ENCODE measurements at places on chromosomes 6 and 20.

GRCh38 chr20:23120936-23121750, 35.0 kb upstream of the CD93 start:
- no peak for DNase-seq

DNA sequence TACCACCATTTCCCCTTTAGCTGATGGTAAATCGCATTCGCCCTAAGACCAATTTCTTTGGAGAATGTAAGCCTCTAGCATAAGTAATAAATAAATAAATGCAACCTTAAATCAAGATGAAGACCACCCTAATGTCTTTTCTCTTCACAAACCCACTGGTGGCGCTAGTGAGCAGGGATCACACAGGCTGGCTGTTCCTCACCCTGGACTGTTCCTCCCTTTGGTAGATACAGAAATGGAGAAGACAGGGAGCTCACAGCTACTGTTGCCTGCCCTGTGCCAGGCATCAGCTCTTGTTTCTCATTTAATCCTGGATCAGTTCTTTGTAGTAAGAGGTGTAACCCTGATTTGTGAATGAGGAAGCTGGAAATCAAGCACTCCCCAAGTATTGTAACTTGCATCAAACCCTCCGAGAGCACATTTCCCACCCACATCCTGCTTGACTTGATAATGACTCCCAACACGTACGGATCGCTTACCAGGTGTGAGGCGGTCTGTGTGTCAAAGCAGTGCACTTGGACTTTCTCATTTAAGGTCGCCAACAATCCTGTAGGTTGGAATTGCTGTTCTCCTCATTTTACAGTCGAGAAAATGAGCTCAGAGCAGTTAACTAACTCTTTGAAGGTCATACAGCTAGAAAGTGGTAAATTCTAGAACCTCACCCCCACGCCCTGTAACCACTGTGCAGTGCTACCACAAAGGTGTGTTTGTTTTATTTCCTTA, 236.1 kb downstream of the TSHZ2 start:
- DNase-seq = no peak

- no peak for DNase-seq
Observed at GRCh38 chr6:166364456-166364855, 18.3 kb downstream of the MPC1 start.

DNA sequence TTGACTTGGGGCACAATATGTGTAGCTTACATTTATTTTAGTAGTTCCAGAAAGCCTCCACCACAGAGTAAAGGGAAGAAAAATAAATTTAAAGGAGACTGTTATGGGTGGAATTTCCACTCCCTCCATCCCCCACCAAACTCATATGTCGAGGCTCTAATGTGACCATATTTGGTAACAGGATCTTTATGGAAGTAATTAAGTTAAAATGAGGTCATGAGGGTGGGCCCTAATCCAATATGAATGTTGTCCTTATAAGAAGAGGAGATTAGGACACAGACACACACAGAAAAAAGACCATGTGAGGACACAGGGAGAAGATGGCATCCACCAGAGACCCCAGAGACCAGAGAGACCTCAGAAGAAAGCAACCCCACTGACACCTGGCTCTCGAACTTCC, 189.7 kb downstream of the EDN1 start:
- DNase-seq = peak; percentile 94

DNA sequence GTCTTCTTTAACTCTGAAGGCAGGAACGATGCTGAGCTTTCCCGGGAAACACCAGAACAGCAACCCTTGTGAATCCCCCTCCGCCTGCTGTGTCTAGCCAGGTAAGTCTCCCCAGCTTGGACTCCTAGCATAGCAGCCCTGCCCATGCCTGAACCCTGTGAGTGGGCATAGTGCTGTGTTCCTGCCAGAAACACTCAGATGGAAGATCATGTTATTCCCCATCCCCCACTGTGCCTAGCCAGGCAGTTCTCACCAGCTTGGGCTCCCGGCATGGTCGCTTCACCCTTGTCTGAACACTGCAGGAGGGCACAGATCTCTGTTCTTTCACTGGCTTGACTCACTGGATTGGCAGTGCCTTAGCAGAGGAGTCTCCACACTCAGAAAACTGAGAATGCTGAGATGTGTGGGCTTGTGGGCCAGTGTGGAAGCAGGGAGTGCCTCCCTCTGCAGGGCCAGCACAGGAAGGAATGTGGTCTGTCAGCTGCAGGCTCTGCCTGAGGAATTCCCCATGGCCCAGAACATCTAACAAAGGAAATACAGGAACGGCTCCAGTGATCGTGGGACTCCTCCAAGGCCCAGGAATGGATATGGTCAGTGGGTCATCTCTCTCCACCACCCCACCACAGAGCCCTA, 440.1 kb upstream of the ADGRB3 start:
- DNase-seq = no peak

DNA sequence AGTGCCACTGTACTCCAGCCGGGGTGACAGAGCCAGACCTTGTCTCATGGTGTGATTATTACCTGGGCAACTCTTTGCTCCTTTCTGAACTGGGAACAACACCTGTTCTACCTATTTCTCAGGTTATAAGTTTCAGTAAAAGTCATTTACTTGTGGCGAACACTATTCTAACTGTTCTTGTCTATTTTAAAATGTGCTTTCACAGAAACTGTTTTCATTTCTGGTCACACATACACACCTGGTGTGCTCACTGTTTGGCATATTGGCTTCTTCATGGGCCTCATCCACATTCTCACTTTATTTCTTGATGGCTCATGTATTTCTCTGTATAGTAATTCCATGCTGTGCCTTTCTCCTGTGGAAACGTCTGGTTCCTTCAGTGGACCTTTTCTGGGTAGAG, 30.5 kb upstream of the XRN2 start:
- no peak for DNase-seq

- DNase-seq = peak; percentile 88
Observed at GRCh38 chr6:163226836-163227485, 187.6 kb upstream of the QKI start.

DNA sequence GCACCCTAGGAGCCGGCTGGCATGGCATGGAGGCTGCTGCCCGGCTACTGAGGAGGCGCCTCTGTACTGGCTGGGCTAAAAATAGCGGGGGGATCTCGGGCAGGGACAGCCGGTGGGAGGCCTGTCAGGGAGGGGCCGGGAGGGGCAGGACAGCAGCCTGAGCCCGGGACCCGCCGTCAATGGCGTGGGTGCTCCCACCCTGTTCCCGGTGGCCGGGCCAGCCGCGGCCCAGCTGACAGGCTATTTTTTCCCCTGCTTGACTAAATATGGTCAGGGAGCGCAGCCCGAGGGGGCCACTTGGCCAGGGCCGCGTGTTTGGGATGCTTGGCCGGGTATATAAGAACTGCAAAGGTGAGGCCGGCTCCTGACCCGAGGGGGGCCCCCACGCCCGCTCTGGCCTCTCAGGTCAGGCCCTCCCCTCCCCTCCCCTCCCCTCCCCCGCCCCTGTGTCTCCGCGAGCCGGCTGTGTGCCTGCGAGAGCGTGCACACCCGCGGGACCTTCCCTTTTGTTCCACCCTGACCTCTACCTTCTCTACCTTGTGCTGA, 74.4 kb upstream of the GATA5 start:
- no peak for DNase-seq

DNA sequence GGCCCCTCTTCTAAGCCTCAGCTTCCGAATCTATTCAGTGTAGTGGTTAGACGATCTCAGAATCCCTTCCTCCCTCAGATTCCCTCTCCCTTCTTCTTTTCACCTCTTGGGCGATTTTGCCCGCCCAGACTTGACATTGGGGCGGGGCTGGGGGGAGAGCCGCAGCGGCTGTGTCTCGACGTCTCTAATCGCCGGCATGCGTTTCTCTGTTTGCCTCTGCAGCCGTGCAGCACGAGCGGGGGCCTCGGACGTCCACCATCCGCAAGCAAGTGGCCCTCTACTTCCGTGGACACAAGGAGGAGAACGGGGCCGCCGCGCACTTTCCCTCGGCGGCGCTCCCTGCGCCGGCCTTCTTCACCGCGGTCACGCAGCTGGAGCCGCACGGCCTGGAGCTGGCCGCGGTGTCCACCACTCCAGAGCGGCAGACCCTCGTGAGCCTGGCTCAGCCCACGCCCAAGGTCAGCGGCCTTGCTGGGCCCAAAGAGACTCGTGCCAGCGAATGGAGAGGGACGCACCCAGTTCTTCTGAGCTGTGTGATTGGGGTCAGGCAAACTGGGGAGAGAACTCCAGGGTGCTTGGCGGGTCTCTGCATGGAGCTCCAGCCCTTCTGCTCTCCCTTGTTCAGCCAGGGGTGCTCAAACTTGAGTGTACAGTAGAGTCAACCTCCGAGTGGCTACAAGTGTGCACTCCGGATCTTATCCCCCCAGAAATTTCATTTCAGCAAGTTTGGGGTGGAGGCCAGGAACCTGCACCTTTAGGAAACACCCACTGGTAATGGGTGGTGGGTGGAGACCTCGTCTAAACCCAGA, 10.7 kb downstream of the NR2E1 start:
- no peak for DNase-seq

GRCh38 chr6:44133003-44133931, 5.9 kb downstream of the TMEM63B start:
- peak; percentile 70 for DNase-seq

GRCh38 chr20:38842558-38842981, 37.1 kb downstream of the PPP1R16B start:
- no peak for DNase-seq

GRCh38 chr20:5595744-5596143, 154.5 kb upstream of the SHLD1 start:
- no peak for DNase-seq

DNA sequence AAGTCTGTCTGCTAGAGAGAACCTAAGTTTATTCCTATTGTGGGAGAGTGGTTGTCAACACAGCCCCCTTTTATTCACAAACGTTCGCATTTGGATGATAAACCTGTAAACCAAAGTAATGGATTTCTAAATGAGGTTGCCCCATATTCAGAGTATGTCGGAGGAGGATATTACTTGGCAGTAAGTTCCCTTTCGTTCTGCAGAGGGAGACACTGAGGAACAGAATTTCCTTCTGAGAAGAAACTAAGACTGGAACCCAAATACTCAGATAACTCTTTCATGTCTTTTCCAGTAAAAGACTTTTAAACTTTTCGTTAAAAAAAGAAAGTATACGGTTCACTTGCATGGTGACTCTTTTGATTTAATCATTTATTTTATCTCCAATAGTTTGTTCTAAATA, 754.6 kb upstream of the MMS22L start:
- no peak for DNase-seq

GRCh38 chr6:132937466-132937906, 123.1 kb downstream of the RPS12 start:
- DNase-seq = peak; percentile 14

- DNase-seq = peak; percentile 54
Observed at GRCh38 chr6:143059663-143060353, 881 bp upstream of the AIG1 start.

- DNase-seq = no peak
Observed at GRCh38 chr6:89145091-89145955, 532 bp upstream of the PM20D2 start.

- no peak for DNase-seq
Observed at GRCh38 chr20:48772183-48772976, 55.4 kb downstream of the PREX1 start.

GRCh38 chr6:15493437-15494168, 169.2 kb downstream of the DTNBP1 start:
- peak; percentile 57 for DNase-seq

DNA sequence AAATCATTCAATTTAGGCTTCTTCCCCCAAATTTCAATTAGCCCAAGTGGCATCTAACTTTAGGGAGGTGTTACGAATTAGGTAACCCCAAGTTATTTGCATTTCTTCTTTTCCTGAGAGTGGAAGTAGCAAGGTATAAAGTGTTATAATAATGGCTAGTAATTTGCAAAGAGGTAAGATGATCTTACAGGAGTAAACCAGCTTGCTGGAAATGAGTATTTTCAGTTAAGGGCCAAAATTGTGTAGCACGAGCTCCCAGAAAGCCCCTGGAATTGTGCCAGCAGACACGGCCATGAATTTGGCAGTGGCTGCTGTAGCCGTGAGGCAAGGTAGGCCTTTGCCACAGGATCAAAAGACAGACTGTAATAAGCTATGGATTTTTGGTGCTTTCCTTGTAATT, 38.0 kb downstream of the CITED2 start:
- no peak for DNase-seq

DNA sequence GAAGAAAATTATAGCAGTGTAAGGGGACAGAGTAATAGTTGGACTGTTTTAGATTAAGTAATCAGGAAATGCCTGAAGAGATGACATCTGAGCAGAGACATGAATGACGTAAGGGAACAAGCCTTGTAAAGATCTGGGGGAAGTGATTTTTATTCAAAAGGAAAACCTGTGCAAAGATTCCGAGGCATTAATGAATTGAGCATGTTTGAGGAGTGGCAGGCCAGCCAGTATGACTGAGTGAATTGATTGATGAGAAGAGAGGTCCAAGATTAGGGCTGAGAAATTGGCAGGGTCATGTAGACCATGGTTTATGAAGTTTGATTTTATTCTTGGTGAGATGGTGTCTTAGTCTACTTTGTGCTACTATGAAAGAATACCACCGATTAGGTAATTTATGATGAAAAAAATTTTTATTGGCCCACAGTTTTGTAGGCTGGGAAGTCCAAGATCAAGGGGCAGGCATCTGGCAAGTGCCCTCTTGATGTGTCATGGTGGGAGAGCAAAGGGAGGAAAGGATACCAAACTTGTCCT, 95.1 kb downstream of the LIN28B start:
- peak; percentile 44 for DNase-seq

DNA sequence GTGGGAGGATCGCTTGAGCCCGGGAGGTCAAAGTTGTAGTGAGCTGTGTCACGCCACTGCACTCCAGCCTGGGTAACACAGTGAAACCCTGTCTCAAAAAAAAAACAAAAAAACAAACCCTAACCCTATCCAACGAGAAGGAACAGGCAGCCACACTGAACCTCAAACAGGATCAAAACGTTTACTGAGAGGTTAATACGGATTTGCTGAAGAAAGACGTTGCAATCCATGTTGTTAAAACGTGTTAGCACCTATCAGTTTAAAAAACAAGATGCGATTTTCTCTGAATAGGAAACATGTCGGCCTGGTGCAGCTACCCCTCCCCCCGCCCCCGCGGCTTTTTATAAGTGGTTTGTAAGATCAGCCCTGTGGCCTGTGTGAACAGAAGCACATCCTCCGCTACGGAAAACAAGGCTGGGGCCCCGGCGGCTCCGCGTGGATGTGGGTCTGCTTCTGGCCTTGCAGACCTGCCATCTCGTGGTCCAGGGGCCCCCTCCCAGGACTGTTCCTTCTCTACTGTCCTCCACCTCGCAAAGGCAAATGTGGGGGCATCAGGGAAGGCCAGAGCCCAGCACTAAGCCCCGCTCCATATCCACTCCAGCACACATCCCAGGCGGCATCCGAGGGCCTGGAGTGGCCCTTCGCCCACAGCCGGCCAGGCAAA, 11.4 kb downstream of the SLC2A4RG start:
- DNase-seq = no peak
